ENCODE measurements at places on chromosomes 2 and 18.

DNA sequence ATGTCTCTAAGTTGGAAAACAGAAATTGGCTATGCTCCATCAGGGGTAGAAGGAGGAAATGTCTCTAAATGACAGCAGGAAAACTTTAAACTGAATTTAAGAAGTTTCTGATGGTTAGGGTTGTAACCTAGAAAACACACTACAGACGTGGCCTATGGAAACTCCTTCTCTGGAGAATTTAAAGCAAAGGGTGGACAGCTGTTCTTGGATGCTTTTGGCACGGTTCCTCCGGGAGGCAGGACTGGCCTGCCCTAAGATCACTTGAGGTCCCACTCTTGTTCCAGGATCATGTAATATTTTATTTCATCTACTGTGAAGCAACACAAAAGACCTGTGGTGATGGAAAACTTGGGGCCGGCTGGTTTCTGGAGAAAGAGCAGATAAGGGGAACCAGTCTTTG is 77.0 kb downstream of the NRP2 start:
- no peak for DNase-seq

DNA sequence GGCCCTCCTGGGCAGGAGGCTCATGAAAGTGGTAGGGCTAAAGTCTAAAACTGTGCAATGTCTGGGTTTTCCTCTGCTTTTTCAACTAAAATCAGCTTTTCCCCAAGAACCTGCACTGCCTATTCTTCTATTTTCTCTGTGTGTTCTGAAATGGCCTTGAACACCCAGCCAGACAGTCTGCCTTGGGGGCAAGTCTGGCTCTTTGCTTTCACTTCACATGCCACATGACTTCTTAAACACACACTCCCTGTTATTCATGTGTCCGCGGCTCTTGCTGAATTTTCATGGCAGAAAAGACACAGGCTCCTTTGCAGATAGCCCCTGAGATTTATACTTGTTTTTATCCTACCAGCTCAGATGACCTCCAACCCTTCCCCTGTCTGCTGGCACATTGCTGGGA is 10.6 kb upstream of the RPIA start:
- no peak for DNase-seq

GRCh38 chr2:166068981-166069380 is 58.8 kb downstream of the SCN1A start:
- DNase-seq: no peak

DNA sequence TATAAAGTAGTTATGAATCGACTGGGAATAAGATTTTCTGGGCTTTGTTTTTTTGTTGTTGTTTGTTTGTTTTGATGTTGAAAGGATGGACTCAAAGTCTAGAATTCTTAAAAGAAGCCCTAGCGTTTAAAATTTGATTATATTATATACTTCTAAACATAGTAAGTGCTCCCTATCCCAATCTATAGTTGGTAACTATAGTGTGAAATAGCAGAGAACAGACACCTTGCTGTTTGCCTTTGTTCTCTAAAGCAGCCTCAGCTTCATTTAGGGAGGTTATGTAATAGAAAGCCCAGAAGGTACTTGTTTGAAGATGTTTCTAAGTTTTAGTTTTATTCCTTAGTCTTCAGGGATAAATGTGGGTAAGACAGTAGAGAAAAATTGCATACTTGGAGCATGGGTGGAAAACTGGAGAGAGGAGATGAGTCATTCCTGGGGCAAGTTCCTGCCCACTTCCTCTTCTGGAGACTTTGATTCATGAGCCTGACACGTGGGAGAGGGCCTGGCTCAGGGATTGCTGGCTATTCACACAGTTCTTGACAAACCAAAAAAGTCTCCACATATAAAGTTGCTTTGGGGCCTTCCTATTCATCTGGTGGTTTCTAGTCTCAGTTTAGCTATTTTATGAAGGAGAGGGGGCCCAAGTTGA is 131.9 kb downstream of the MYO1B start:
- DNase-seq: no peak

DNA sequence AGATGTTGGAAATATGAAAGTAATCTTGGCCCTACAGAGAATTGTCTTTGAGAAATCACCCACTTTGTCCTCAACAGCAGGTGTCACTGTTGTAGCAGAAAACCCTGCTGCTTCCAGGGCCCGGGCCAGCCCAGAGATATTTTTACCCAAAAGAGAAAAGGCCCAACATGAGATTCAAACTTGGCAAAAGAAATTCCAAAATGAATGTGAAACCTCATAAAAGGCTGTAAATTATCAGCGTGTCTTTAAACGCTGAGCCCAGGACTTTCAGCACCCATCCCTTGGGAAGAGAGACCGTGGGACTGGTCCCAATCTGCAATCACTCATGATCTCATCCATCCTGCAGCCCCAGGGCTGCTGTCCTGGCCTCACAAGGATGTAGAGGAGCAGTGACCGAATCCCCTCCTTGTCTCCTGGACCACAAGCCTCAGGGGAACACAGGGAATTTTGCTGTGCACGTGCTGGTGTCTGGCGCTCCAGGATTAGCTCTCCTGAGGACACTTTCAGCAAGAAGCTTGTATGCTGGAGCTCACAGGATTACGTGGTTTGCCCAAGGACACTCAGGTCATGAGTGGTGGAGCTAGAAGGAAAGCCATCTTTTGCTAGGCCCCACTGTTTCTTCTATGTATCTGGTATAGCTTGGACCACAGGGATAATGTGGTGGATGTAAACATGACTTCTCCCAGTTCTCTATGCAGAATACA is 202.1 kb downstream of the RNF144A start:
- peak; percentile 26 for DNase-seq

- DNase-seq: no peak
Observed at GRCh38 chr2:191105082-191105481, 45.7 kb downstream of the STAT4 start.

- no peak for DNase-seq
Observed at GRCh38 chr2:205740381-205740780, 58.1 kb downstream of the NRP2 start.

GRCh38 chr18:54251606-54252390 is 17.5 kb upstream of the POLI start:
- DNase-seq: no peak

DNA sequence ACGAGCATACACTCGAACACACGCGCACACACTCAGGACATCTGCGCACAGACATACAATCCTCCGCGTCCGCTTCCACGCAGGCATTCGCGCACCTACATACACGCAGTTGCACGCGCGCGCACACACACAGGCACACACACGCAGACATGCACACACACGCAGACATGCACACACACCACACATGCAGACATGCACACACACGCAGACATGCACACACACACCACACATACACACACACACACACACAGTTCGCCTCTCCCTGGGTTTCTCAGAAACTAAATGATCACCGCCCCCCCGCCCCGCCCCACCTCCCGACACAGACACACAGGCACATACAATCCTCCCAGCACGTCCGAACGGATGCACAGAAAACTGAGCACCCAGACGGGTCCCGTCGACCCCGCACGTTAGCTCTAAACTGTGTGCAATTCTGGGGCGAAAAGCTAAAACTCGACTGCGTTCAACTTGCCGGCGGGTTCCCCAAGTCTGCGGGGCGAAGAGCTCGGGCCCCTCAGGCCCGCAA is 1.0 kb downstream of the EPHA4 start:
- no peak for DNase-seq

- DNase-seq: no peak
Observed at GRCh38 chr2:124609667-124610066, 584.6 kb downstream of the CNTNAP5 start.

GRCh38 chr2:74419345-74419744 is 2.1 kb downstream of the C2orf81 start:
- no peak for DNase-seq

- DNase-seq: no peak
Observed at GRCh38 chr18:25230658-25231326, 121.2 kb downstream of the ZNF521 start.

- no peak for DNase-seq
Observed at GRCh38 chr2:54808661-54809060, 85.2 kb downstream of the EML6 start.

- DNase-seq: no peak
Observed at GRCh38 chr2:160137464-160137863, 62.6 kb downstream of the ITGB6 start.

DNA sequence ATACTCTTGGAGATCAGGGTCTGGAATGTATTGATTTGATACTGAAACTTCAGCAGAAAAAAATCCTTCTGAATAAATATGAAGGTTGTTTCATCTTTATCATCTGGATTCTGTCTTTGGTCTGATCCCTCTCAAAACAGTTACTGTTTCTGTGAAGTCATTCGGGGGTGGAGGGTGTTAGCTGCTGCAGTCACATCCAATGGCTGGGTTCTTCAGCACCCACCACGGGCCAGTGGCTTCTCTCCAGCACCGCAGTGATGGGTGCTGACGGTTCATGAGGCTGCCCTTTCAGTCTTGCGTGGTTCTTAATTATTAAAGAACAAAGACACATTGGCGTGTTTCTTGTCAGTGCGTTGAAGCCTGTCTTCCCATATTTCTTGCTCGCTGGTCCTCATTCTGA is 148.0 kb downstream of the LDLRAD4 start:
- DNase-seq: no peak

DNA sequence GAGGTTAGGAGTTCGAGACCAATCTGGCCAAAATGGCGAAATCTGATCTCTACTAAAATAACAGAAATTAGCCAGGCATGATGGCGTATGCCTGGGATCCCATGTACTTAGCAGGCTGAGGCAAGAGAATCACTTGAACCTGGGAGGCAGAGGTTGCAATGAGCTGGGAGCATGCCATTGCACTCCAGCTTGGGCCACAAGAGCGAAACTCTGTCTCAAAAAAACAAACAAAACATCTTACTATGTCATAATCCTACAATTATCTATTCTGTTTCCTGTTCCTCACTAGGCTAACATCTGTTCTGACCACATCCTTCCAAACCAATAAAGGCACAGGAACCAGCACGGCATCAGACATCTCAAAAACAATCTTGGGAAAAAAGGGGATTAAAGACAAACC is 361.8 kb upstream of the UBE2E3 start:
- no peak for DNase-seq

DNA sequence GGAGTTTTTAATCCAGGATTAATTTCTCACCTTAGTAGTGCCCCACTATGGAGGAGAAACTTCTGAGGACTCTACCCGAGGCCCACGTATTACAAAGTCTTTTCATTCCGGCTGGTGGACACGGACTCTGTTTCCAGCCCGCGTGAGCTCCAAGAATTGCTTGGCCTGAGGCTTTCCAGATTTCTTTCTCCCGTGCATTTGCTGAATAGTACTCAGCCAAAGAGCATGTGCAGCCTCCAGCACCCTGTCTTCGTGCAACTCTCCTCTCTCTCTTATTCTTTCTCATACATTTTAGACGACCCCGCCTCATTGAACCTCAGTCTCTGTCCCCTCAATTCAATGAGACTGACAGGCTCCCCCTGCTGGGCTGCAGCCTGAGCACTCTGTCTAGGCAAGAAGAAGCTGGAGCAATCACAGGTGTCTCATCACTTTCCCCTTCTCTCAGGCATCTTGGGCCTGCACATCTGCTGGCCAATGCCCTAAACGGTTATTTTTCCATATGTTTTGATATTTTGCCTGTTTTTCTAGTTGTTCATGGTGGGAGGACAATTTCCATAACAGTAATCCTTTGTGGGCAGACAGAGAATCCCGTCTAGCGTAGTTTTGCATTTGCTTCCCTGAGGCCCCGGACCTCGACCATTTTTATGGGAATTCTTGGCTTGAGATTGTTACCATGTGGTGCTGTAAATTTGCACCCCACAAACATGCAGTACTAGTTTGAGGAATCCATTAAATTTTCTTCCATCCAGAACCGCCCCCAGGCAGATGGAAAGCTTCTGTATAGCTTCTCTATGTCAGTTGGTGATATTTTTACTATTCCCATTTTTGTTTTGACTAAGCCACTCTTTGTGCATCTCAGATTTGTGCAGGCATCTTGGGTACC is 50.1 kb upstream of the LPIN2 start:
- DNase-seq: peak; percentile 70

- no peak for DNase-seq
Observed at GRCh38 chr18:11115276-11115675, 34.1 kb downstream of the PIEZO2 start.

DNA sequence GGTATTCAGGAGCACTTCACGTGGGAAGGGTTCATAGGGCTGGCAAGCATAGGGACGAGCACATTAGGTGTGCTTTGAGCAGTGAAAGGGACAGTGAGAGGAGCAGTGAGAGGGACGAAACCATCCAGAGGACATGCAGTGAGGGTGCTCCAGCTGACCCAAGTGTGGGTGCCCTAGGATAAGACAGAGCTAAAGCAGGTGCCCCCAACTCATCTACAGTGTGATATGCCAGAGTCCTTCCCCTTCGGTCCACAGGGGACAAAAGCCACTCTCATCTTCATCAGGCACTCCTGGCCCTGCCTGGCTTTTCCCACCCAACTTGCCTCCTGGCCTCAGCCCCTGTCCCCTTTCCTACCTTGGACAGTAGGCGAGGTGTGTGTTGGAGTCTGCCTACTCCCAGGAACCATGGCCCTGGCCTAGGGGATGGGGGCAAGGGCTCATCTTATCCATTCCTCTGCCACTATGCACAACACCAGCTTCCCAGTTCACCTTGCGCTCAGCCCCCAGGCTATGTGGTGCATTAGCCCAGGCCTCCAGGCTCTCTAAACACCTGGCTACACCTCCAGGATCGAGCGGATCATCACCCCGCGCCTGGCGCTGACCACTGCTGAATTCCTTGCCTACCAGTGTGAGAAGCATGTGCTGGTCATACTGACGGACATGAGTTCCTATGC is 16.1 kb upstream of the ANKRD53 start:
- no peak for DNase-seq

- no peak for DNase-seq
Observed at GRCh38 chr2:230654057-230654456, 58.6 kb upstream of the CAB39 start.

- DNase-seq: no peak
Observed at GRCh38 chr2:70932631-70933230, 3.0 kb upstream of the ATP6V1B1 start.

DNA sequence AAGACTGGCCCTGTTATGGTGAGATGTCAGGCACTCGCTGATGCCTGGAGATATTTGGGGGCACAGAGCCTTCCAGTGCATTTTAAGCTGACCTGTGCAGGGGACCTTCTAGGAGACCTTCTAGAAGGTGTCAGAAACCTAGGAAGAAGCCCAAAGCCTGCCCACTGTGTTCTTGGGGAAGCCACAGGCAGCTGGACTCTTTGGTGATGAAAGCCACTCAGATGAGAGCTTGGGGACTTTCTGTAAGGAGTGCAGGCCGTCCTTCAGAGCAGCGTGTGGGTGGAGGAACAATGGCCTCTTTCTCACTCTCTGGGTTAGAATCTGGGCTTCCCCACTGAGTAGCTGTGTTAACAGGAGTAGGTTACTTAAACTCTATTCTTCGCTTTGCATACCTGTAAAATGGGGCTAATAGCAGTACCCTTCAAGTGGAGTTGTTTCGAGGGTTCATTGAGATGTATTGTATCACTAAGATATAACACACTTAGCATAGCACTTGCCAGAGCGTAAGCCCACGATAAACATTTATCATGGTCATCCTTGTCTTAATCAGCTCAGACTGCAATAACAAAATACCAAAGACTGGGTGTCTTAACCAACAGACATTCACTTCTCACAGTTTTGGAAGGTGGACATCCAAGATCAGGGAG is 322.3 kb upstream of the EPAS1 start:
- no peak for DNase-seq

GRCh38 chr2:143070704-143071103 is 58.5 kb upstream of the ARHGAP15 start:
- DNase-seq: no peak

- DNase-seq: peak; percentile 61
Observed at GRCh38 chr2:68319398-68320117, at the start of gene CNRIP1. Gene CNRIP1, minus strand, starts transcription at chr2:68319949. Its CDS starts 549 bp downstream, at chr2:68319400.

Data from neural crest cell (in vitro differentiated cells).